ENCODE measurements at places on chromosomes 5 and 9.

- no peak for DNase-seq
Measured at GRCh38 chr5:110625376-110625999, 101.0 kb downstream of the TMEM232 start.

DNA sequence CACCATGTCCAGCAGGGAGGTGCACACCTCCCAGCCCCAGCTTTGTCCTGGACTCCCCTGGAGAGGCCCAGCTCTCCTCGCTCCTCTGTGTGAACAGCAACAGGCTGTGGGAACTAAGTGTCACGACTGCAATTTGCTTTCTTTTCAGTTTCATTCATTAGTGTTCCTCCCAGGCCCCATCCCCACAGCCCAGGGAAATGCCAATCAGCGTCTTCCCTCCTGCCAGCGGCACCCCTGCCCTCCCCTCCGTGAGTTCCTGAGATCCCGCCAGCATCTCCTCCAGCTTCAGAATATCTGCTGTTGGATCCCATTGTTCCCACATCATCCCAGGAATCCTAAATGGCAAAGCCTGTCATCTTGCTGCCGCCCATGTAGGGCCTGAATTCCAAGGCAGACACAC lies 13.1 kb upstream of the RPL26L1 start:
- no peak for DNase-seq

DNA sequence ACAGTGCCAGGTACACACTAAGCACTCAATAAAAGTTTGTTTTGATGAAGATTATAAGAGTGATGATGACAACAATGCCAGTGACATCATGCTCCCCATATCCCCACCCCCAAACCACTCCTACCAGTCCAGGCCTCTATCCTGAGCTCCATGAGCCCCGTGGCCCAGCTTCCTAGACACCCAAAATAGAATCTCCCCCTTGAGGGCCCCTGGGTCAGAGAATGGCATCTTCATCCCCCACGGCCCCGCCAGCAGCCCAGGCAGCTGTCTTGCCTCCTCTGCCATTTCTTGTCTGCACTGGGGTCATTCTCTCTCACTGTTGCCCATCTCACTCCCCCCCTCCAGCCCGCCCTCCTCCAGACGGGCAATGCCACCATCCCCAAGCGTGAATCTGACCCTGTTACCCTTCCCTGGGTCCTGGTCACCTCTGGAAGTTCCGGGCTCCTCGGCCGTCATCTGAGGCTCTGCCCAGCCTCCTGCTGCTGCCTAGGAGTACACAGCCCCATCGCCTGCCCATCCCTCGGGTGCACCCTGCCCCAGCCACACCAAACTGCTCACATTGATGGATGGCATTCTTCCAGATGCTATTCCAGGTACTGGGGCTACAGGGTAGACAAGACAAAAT lies 76.8 kb upstream of the LMX1B start:
- no peak for DNase-seq

GRCh38 chr5:140259500-140259899 lies 43.4 kb downstream of the PFDN1 start:
- DNase-seq: no peak

DNA sequence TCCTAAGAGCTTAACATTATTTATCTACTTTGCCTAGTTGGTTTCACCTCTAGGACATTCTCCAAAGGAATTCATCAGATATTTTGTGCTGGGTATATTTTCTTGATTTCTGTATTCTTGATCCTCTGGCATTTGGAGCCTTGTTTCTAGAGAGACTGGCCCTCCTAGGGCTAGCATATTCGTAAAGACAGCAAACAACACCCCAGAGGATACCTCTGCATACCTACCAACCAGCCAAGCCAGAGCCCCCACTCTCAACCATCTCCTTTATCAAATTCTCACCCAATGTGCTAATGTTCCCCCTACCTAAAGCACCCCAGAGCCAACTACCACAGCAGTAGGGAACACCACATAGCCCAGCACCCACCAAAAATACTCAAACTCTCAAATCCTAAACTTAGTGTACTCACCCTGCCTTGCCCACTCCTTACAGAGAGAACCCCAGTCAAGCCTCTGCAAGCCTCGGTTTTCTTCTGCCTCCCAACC lies 149.5 kb downstream of the SEMA5A start:
- DNase-seq: no peak

GRCh38 chr9:104604801-104605200 lies 626 bp downstream of the OR13C2 start:
- no peak for DNase-seq

GRCh38 chr9:131434673-131435072 lies 40.8 kb downstream of the PRRC2B start:
- no peak for DNase-seq

DNA sequence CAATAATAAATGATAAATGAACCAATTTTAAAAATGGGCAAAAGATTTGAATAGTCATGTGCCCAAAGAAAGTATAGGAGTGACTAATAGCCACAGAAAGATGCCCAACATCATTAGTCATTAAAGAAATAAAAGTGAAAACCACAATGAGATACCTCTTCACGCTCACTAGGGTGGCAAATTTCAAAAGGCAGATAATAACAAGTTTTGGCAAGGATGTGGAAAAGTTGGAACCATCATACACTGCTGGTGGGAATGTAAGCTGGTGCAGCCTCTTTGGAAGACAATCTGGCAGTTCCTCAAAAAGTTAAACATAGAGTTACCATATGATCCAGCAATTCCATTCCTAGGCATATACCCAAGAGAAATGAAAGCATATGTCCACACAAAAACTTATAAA lies 1819.8 kb downstream of the MAT2B start:
- DNase-seq: no peak

DNA sequence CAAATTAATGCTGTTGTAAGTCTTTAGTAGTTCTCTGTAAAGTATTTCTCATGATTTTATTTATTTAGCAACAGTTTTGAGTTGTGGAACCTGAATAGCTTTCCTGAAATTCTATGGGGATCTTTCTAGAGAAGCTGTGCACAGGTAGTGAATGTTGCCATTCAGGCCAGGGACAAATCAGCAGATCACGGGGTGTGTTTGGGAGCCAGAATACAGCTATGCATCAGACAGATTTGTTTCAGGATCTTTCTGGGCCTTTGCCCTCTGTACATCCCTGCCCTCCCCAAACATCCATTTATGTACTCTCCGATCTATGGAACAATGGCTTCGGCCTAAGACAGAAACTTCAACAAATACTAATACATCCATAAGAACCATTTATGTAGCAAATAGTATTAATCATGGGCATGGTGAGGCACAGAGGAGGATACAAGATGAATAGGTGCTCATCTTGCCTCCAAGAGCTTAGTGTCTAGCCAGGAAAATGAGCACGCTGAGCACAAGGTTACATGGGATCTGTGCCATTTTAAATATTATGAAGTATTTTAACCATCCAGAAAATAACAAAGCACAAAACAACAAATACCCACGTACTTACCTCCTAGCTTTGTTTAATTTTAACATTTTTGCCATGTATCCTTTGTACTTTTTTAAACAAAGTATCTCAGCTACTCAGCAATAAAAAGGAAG lies 13.1 kb downstream of the ARHGEF37 start:
- DNase-seq: no peak
